Adrenal gland (tissue), 19 donors: ENCODE measurements at places on chromosomes 4 and X. TPM values are rescaled to one million over a fixed set of nuclear protein-coding genes. Genes with fewer than 3 reads are reported as not detected.
A peak's percentile ranks its signal among the peaks of the same experiment; 100 is the strongest.

DNA sequence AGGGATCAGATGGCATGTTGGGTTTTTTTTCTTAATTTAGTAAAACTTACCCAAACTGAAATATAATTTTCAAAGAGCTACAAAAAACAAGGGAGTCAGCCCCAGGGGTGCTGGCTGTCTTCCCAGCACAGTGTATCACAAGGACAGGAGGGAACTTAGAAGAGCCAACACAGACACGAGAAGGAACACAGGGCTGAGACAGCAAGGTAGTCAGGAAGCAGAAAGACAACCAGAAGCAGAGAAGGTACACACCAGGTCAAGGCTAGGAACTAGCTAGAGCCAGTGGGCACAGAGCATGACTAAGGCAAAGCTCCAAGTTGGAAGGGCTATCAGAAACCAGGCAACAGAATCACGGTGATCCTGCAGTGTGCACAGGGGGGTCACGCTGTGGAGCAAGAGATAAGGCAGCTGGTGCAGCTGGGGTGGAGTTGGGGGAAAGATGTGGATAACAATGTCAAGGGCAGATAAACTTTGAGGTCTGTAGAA is 168.7 kb downstream of the NR3C2 start:
- peak; percentile 86 for DNase-seq

DNA sequence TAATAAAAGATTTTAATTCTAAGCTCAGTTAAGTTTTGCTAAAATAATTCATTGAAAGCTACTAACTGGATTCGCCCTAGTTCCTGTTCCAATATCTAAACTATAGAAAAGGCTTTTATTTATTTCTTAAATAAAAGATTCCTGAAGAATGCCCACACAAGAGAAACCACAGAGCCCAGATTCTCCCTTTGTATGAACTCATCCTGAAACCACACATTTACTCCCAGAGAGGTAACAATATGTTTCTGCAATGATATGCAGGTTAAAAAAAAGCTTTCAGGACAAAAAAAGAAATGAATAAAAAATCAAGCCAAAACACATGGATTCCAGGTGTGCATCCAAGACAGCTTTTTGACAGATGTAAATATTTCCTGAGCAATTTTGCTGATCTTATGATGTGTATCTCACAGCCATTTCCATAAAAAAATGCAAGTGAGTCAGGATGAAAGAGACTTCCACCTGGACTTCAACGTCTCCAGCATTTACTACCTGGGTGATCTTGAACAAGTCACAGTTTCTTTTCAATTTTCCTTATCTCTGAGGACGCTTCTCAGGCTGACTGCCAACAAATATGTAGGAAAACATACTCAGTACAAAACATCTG is 234.4 kb upstream of the FAT1 start:
- DNase-seq = no peak

DNA sequence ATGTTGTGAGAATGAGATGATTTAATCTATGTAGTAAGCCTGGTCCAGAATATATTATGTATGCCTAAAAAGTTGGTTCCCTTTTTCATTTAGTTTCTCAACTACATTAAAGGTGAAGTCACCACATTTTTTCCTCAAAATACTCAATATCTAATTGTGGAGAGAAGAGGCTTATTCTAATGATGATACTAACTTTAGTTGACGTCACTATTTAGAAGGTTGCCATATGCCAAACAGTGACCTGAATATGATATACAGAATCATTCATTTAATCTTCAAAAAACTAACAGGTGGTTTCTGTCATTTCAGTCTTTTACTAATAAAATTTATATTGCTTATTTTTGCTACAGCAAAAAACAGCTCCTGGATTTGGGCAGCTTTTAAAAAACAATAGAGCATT is 480.7 kb upstream of the NWD2 start:
- no peak for DNase-seq

GRCh38 chrX:21989384-21989783 is 42.7 kb upstream of the PHEX start:
- no peak for DNase-seq

DNA sequence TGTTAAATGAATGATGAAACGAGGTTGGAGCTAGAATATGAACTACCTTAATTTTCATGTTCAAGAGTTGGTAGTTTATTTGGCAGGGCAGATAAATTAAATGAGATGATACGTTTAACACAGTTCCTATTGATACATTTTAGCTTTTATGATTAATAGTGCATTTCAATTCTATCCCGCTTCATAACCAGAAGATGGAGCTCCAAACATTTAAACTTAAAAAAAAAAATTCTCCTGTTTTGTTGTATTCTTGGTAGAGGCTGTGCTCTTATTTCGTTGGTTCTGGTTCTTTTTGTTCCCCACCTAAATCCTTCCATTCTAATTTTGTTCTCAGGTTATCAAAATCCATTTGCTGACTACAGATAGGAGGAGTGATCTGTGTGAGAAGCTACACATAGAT is 71.8 kb upstream of the PTPN13 start:
- DNase-seq = no peak

The PRRG3 gene
- polyA plus RNA-seq = 0.24 TPM

- DNase-seq = peak; percentile 67
These were observed 162.1 kb downstream of the CBR4 start for GRCh38 chr4:168847771-168848502.
